ENCODE measurements at places on chromosomes 7 and 10. TPM values are rescaled to one million over a fixed set of nuclear protein-coding genes. Genes with fewer than 3 reads are reported as not detected.

HOXA2 gene
- not detected for total RNA-seq

PTPN20 gene
- total RNA-seq, result not detected

DNA sequence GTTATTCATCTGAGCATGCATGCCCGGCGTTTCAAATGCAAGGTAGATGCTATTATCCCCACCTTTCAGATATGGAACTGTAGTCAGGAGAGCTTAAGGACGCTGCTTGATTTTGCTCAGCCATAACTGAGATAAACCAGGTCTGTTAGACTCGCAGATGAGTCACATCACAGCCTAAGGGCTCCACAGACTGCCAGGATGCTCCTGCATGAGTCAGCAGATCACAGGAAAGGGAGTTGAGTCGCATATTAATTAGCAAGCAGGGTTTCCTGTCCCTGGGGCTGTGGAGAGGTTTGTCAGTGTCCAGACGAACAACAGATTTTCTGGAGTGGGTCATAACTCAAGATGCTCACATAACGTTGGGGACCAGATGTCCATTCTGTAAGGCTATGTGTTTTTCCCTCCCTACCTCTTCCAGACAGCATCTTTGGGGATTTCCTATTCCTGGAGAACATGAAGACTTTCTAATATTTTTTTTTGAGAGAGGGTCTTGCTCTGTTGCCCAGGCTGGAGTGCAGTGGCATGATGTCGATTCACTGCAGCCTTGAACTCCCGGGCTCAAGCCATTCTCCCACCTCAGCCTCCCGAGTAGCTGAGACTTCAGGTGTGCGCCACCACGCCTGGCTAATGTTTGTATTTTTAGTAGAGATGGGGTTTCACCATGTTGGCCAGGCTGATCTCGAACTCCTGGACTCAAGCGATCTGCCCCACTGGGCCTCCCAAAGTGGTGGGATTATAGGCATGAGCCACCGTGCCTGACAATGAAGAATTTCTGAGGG lies 36.7 kb downstream of the PFKFB3 start:
- H3K36me3 ChIP-seq, result no peaks in the 10 kb centered on the region
- peak; percentile 65 for DNase-seq
- no peaks in the 10 kb centered on the region for H3K4me1 ChIP-seq
- H3K27ac ChIP-seq, result no peak overlapping the region
- no peak overlapping the region for H3K4me3 ChIP-seq
- H3K27me3 ChIP-seq, result no peaks in the 10 kb centered on the region

DNA sequence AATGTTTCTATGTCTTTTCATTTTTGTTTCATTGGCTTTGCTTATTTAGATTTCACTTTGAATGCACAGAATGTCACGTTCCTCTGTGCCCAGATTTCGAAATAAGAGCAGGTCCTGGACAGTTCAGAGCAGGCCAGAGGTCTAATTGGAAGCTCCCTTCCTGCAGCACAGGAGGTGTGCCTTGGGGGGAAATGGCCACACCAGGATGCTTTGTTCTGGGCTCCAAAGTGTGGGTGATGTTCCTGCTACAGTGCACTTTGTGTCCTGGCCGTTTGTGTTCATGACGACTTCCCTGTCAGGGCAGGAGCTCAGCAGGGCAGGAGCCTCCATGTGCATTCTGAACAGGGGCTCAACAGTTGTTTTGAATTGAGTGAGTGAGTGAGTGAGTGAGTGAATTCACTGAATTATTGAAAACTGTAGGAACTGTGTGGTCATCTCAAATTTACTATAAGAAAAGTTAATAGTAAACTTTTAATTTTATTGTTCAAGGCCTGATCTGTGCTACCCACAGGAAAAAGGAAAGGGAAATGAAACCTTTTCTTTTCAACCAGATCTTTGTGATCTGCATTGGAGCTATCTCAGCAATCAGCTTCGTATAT lies 109.5 kb upstream of the GJD4 start:
- peaks cover 10% of the 10 kb centered on the region for H3K36me3 ChIP-seq
- peak overlapping the region; percentile 46 for H3K27ac ChIP-seq
- DNase-seq, result peak; percentile 63
- H3K4me1 ChIP-seq, result peaks cover 33% of the 10 kb centered on the region

GRCh38 chr10:97533888-97534287 lies 35.2 kb downstream of the UBTD1 start:
- H3K27me3 ChIP-seq, result no peaks in the 10 kb centered on the region
- H3K4me1 ChIP-seq, result peaks cover 12% of the 10 kb centered on the region
- no peak for DNase-seq
- H3K36me3 ChIP-seq, result no peaks in the 10 kb centered on the region
- no peak overlapping the region for H3K27ac ChIP-seq
- H3K4me3 ChIP-seq, result no peak overlapping the region

DNA sequence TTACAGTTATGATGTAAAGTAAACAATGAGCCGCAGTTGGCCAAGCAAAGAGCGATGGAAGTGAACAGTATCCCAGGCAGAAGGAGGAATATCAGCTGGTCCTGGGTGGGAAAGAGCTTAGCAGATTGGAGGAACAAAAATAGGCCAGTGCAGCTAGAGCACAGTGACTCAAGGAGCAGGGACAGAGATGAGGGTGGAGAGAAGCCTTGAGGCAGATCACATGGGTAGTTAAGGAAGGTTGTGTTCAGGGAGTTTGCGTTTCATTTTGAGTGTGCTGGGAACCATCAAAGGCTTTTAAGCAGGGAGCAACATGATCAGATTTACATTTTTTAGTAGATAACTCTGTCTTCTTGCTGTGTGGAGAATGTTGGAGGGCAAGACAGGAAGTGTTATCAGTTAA lies 113.6 kb downstream of the OAT start:
- no peaks in the 10 kb centered on the region for H3K36me3 ChIP-seq
- H3K4me1 ChIP-seq, result no peaks in the 10 kb centered on the region
- DNase-seq, result no peak
- no peak overlapping the region for H3K4me3 ChIP-seq
- H3K27ac ChIP-seq, result no peak overlapping the region

DNA sequence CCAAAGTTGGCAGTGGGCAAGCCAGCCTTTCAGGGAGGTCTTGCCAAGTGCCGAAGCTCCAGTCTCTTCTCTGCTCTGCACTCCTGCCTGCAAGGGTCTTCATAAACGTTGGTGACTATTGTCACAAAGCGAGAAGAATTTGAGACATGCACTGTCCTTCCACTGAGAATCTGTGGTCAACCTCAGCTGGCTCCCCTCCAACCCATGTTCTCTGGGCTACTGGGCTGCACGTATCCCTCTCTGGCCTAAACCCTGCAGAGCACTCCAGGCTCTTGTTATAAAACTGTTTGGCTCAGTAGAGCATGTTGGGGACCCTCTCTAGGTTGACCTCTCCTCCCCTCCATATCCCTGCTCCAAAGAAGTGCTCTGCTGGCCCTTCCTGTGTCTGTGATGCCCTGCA lies 260.4 kb upstream of the NFE2L3 start:
- H3K27ac ChIP-seq, result no peak overlapping the region
- no peaks in the 10 kb centered on the region for H3K36me3 ChIP-seq
- no peak overlapping the region for H3K4me3 ChIP-seq
- H3K4me1 ChIP-seq, result peaks cover 21% of the 10 kb centered on the region

GRCh38 chr7:101701153-101701794 lies 72.2 kb upstream of the MYL10 start:
- no peak overlapping the region for H3K27ac ChIP-seq
- H3K36me3 ChIP-seq, result no peaks in the 10 kb centered on the region
- no peak for DNase-seq
- H3K4me3 ChIP-seq, result no peak overlapping the region
- peaks cover 10% of the 10 kb centered on the region for H3K27me3 ChIP-seq

GRCh38 chr7:1939434-1940401 lies 269.6 kb downstream of the ELFN1 start:
- no peak overlapping the region for H3K4me3 ChIP-seq
- no peaks in the 10 kb centered on the region for H3K27me3 ChIP-seq
- DNase-seq, result no peak
- H3K36me3 ChIP-seq, result no peaks in the 10 kb centered on the region
- H3K4me1 ChIP-seq, result no peaks in the 10 kb centered on the region

DNA sequence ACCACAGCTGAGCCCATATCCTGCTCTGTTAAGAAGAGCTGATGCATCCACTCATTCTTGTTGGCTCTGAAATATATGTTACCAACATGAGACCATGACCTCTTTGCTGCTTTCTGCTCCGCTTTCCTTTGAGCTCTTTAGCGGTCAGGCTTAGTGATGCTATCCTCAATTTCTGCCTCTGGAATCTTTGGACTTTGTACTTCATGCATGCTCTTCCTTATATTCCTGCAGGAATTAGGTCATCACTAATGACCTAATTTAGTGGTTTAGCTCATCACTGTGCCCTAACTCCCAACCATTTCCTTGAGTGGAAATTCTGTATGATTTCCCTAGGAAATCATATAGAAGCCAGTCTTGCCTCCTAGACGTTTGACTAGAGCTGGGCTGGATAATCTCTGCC lies 119.5 kb downstream of the AOAH start:
- H3K4me1 ChIP-seq, result no peaks in the 10 kb centered on the region
- no peak overlapping the region for H3K27ac ChIP-seq
- H3K27me3 ChIP-seq, result peaks cover 16% of the 10 kb centered on the region
- H3K4me3 ChIP-seq, result no peak overlapping the region

- no peak overlapping the region for H3K4me3 ChIP-seq
- H3K27ac ChIP-seq, result no peak overlapping the region
- no peaks in the 10 kb centered on the region for H3K27me3 ChIP-seq
- H3K4me1 ChIP-seq, result no peaks in the 10 kb centered on the region
These were observed 53.7 kb downstream of the TAF3 start for GRCh38 chr10:7872041-7872442.

DNA sequence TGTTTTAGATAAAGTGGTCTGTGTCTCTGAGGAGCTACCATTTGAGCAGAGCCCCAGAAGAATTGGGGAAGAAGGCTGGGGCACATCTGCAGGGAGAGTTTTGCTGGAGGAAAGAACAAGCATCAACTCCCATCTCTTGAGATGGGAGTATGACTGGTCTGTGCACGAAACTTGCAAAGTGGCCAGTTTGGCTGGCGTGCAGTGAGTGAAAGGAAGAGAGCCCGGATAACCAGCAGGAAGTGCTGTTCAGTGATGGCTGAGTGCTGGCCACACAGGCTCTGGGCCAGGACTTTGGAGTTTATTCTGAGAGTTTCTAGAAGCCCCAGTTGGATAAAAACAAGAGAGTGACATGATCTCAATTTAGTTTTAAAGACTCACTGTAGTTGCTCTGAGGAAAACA lies 34.4 kb upstream of the SVIL start:
- H3K4me3 ChIP-seq, result no peak overlapping the region
- H3K4me1 ChIP-seq, result no peaks in the 10 kb centered on the region
- no peaks in the 10 kb centered on the region for H3K27me3 ChIP-seq
- no peak for DNase-seq
- H3K27ac ChIP-seq, result no peak overlapping the region
- no peaks in the 10 kb centered on the region for H3K36me3 ChIP-seq

DNA sequence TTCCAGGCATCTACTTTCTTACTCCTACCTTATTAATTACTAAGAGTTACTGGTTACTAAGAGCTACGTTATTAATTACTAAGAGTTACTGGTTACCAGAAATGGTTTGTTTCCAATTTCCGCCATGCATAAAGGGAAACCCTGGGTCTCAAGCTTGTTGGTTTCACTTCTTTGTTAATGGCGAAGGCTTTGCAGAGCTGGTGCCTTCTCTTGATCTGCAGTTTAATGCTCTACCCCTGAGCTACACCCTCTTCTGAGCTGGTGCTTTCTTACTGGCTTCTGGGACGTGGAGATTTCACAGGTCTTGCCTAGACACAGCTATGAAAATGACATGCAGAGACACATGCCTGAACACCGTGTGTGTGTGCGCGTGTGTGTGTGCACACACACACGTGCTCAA lies 560 bp downstream of the CPA4 start:
- 0 out of 3 replicates have a peak, but pooled peaks cover 5% of the 10 kb centered on the region for H3K27me3 ChIP-seq
- no peak overlapping the region for H3K4me3 ChIP-seq
- peaks cover 7% of the 10 kb centered on the region for H3K4me1 ChIP-seq
- DNase-seq, result no peak

- no peaks in the 10 kb centered on the region for H3K36me3 ChIP-seq
- no peaks in the 10 kb centered on the region for H3K4me1 ChIP-seq
- no peak overlapping the region for H3K27ac ChIP-seq
- DNase-seq, result no peak
- no peak overlapping the region for H3K4me3 ChIP-seq
These were observed 796.2 kb downstream of the CCSER2 start for GRCh38 chr10:85124603-85125051.

- H3K4me3 ChIP-seq, result no peak overlapping the region
- no peak for DNase-seq
- H3K36me3 ChIP-seq, result no peaks in the 10 kb centered on the region
- H3K4me1 ChIP-seq, result peaks cover 1% of the 10 kb centered on the region
- peaks cover 21% of the 10 kb centered on the region for H3K27me3 ChIP-seq
These were observed 9.4 kb upstream of the LEP start for GRCh38 chr7:128231677-128232076.

DNA sequence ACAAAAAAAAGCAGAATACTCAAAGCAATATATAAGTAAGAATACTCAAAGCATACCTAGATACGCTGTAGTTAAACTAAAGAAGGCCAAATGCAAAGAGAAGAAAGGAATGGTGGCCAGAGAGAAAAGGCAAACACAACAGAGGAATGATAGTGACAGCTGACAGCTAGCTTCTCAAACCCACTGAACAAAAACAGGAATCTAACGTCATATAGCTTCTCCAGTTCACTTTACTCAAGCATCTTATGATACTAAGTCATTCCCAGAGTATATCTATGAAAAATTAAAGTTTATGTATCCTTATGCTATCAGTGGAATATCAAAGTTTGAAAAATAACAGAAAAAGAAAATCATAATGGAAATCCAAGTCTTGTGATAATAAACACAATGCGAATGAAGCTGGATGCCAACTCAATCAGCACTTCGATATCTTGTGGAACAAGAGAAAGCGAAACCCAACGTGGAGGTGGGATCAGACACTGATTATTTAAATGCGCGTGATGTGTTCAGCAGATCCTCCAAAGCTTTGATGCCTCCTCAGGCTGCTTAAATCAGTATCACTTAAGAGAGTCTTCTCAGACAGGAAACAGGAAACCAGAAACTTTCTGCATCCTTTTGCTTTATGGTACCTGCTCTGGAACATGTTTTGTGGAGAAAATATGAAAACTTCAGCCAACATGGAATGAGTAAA lies 102.8 kb downstream of the PIP4K2A start:
- no peak for DNase-seq
- H3K36me3 ChIP-seq, result peaks cover 2% of the 10 kb centered on the region
- peaks cover 18% of the 10 kb centered on the region for H3K4me1 ChIP-seq
- H3K27ac ChIP-seq, result no peak overlapping the region

GRCh38 chr10:132390921-132391675 lies 5.9 kb upstream of the PWWP2B start:
- peaks cover 60% of the 10 kb centered on the region for H3K4me1 ChIP-seq
- peak overlapping the region; percentile 10 for H3K27ac ChIP-seq
- H3K36me3 ChIP-seq, result no peaks in the 10 kb centered on the region
- DNase-seq, result no peak
- no peak overlapping the region for H3K4me3 ChIP-seq
- peaks cover 8% of the 10 kb centered on the region for H3K27me3 ChIP-seq

- H3K4me3 ChIP-seq, result no peak overlapping the region
- no peaks in the 10 kb centered on the region for H3K4me1 ChIP-seq
- H3K36me3 ChIP-seq, result no peaks in the 10 kb centered on the region
- no peaks in the 10 kb centered on the region for H3K27me3 ChIP-seq
- no peak overlapping the region for H3K27ac ChIP-seq
These were observed 86.6 kb downstream of the ITGB8 start for GRCh38 chr7:20417260-20417659.

Data from HepG2 (cell line).